WTC11 (cell line): ENCODE measurements at places on chromosomes 5 and 9.
A peak's percentile ranks its signal among the peaks of the same experiment; 100 is the strongest.

DNA sequence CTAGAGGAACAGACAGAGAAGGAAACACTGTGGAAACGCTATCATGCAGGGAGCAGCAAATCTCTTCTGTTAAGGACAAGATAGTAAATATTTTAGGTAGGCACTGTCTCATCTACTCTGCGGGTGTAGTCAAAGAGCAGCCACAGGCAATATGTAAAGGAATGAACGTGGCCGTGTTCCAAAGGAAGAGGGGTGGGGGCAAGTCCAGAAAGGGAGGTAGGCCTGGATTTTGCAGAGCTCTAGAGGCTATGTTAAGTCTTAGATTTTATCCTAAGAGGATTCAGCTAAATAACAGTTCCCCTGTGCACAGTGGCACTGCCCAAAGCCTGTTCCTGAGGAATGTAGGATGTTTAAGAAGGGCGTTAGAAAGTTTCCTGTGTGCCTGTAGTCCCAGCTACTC lies 161.6 kb downstream of the ACTL7B start:
- DNase-seq: no peak

DNA sequence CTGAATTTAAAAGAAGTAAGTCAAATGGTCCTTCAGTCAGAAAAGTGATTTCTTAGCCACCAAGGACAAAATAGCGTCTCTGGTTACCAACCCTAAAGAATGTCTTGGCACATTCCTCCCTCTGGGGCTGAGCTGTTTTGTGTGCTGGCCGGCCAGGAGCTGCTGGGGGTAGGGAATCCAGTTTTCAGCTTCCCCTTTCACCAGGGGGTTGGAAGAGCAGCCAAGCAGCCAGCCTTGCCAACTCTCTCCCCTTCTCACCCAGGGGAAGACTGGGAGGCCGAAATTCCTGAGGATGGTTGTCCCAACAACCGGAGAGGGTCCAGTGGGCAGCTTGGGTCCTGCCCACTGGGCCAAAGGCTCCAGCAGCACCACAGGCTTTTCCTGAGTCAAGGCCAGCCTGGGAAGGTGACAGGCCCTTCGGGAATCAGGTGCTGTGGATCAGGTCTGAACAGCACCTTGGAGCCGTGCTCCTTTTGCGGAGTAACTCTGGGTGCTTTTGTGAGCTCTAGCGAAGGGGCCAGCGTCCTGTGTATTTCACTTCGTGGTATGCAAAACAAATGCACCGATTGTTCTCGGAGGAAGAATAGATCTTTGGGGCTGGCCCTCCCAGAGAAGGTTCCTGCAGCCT lies 4.2 kb downstream of the WWC1 start:
- peak; percentile 75 for DNase-seq

DNA sequence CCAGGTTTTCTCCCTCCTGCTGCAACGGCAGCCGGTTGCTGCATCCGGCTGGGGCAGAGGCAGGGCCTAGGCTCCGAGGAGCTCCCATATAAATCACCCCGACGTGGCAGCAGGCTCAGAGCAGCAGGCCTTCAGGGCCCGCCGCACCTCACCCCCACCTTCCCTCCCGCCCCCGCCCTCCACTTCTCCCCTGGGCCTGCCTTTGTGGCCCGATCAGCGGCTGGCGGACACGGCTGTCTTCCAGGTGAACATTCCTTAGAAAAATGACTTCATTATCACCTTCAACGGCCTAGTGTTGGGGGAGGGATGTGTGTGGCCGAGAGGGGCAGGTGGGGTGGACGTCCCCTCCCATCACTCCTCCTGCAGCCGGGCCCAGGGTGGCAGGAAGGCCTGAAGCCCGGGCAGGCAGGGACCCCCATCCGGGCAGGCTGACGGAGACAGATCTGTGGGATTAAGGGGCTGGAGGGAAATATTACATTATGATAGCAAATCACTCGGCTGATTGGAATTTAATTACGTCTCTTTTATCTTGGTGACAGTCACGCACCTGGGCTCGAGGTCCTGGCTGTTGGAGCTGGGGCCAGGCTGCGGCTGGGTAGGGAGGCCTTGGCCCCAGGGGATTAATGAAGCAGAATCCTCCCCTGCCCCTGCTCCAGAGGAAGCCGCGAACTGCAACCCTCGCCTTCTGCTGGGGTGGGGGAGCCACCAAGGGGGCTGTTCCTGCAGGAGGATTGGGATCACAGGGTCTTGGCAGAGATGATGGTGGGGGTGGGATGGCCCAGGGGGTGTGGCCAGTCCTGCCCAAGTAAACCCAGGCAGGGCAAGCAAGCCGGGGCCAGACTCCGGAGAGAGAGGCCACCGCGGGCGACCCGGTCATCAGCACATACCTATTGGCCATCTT lies 38.4 kb upstream of the RXRA start:
- DNase-seq: no peak

DNA sequence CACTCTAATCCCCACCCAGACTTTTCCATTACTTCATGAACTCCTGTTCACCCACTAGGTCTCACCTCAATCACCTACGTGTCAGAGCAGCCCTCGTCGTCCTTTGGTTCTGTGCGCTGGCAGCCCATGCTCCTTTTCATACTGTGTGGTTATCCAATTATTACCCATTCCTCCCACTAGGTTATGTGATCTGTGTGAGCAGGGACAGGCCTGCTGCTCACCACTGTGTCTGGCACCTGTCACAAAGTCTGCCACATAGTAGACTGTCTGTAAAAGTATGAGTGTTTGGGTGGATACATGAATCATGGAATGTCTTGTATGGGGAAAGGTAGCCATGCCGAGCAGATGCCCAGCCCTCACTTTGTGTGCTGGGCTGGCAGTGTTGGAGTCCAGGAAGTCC lies 12.1 kb upstream of the SMAD5 start:
- DNase-seq: no peak

DNA sequence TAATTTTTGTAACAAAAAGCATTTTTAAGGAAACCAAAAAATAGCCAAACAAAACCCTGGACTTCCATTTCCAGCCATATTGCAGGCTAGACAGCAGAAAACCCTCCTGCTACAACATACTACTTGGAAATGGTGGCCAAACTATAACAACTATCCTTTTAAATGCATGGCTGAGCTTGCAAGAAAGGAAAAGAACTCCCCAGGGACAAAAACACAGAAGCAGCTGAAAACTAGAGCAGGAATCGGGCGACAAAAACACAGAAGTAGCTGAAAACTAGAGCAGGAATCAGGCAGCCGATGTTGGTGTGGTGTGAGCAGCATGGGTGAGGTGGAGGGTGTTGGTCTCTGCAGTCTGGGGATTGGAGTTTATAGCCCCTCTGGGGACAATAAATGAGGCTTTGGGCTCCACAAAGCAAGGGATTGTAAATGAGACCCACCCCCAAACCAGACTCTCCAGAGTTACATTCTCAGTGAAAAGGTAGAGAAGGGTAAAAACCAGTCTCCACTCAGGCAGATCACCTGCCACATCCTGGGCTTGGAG lies 95.2 kb downstream of the C9orf50 start:
- no peak for DNase-seq

GRCh38 chr9:99262949-99263418 lies 40.9 kb downstream of the SEC61B start:
- DNase-seq: no peak

DNA sequence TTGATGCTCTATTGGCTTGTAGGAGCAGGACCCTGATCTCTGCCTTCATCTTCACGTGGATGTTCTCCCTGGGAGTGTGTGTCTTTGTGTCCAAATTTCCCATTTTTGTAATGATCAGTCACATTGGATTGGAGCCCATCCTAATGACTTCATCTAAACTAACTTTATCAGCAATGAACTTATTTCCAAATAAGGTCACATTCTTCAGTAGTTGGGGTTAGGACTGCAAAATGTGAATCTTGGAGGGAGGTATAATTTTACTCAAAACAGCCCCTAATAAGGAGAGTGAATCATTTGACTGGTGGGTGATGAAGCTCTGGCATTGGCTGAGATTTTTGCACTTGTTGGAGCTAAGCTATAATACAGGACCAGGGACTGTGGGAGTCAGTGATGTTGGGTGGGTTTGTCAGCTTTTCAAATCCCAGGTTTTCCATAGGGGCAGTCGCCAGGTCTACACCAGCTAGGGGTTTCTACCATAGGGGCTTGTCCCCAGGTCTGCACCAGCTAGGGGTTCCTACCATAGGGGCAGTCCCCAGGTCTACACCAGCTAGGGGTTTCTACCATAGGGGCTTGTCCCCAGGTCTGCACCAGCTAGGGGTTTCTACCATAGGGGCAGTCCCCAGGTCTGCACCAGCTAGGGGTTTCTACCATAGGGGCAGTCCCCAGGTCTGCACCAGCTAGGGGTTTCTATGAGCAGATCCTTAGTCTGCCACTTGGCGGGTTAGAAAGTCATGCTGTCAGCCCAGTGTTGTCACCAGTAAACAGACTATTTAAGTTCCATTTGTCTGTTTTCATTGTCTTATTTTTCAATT lies 382.6 kb upstream of the DAP start:
- DNase-seq: no peak

DNA sequence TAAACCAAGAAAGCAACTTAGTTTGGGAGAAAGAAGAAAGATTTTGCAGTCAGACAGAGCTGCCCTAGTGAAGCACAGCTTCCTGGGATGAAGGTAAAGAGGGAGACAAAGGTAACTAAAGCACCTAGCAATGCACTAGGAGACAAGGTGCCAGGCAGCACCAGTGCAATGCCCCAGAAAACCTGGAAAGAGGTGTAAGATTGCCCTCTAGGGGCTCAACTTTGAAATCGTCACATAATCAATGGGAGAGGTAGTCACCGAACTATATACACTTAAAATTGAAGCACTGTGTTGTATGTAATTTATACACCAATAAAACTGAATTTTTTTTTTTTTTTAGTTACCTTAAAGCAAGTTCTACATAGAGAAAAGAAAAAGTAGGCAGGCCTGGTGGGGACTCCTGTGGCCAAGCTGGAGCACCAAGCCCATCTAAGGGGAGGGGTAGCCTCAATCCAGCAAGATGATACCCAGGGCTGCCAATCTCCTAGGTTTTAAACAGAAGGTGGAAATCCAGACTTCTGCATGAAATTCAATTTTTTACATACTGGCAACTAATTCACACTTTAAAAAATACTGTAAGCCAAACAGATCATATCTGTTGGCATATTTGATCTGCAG lies 48.2 kb downstream of the CDK5RAP2 start:
- DNase-seq: peak; percentile 33

GRCh38 chr5:74810915-74811314 lies 43.9 kb downstream of the NSA2 start:
- DNase-seq: no peak

- no peak for DNase-seq
Observed at GRCh38 chr9:104912606-104913005, 15.3 kb downstream of the ABCA1 start.

DNA sequence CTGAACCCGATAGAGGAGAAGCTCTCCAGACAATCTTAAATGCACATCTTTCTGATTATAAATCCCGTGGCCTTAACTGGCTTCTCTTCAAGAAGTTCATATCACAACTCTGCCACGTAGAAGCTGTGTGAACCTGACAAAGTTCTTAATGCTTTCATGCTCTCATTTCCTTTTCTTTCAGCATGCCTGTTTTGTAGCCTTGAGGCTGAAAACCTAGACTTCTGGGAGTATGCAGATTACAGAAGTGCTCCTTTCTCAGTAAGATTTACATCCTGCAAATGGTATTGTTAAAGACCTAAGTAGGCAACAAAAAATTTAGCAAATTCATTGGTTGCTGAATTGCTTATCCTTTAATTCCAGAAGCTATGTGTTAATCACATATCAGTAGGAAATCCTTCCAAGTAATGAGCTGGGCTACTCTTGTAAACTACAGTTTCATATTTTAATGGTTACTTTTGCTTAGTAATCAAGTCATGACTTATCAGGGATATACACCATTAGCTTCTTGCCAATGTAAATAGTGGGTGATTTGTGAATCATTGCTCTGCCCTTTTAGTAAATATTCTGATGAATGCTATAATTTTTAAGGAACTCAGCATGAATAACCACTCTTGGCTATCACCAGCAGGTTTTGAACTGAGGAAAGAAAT lies 334.7 kb downstream of the FBXL7 start:
- DNase-seq: no peak

DNA sequence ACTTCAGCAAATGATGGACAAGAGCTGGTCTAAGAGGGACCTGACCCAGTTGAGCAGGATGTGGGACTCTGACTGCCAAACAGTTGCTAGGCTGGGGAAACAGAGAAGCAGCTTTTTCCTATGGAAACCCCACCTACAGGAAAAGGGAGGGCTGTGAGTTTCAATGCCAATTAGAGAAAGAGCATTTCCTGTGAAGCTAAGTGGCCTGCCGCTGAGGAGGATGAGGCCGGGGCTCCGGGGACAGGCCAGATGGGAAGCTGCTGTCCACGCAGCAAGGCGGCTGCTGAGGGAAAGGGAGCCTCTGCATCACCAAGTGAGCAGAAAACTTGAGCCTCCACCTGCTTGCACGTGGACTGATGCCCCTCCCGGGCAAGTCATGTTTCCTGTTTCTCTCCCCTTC lies at the start of gene PCDH12:
Gene PCDH12, minus strand, starts transcription at position 90 of the 400 bp plus-strand sequence. CDS start 351 bp downstream, outside the sequence.
- peak; percentile 31 for DNase-seq

DNA sequence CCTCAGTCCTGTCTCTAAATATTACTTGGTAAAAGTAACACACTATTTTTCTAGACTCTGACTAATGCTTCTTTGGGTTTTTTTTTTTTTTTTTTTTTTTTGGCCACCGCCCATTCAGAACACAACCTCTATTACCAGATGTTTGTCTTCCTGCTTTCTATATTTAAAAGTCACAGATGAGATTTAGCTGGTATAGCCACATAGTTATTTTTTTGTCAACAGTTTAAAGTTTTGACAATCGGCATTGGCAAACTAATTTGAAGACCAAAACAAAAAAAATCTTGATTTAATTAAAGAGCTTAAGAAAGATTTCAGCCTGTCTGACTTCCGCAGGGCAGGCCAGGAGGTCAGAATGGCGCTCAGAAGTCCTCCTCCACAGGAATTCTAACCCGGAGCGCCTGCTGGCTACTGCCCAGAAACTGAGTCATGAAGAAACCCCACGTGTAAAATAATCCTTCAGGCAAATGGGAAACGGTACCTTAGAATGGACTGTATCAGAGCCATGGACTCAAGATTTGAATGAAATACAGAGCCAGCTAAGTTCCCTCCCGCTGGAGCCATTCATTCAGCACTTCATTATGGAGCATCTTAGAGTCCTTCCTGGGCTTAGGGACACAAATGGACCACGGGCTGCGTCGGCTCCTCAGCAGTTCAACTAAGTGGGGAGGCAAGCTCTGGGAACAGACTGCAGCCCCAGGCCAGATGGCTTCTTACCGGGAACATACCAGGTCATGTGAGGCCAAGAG lies 55.6 kb downstream of the PTPDC1 start:
- DNase-seq: no peak

- no peak for DNase-seq
Observed at GRCh38 chr5:174504266-174504726, 220.1 kb upstream of the MSX2 start.

GRCh38 chr9:13983607-13984006 lies 330.3 kb downstream of the NFIB start:
- DNase-seq: no peak

GRCh38 chr9:68950689-68951088 lies 63.2 kb downstream of the PRKACG start:
- no peak for DNase-seq

- no peak for DNase-seq
Observed at GRCh38 chr5:98938464-98938863, 9.7 kb upstream of the CHD1 start.

- DNase-seq: no peak
Observed at GRCh38 chr9:106864373-106865143, 1.6 kb downstream of the ZNF462 start.
